A549 (cell line): ENCODE measurements at places on chromosomes 7 and 10. TPM values are rescaled to one million over a fixed set of nuclear protein-coding genes. Genes with fewer than 3 reads are reported as not detected.

DNA sequence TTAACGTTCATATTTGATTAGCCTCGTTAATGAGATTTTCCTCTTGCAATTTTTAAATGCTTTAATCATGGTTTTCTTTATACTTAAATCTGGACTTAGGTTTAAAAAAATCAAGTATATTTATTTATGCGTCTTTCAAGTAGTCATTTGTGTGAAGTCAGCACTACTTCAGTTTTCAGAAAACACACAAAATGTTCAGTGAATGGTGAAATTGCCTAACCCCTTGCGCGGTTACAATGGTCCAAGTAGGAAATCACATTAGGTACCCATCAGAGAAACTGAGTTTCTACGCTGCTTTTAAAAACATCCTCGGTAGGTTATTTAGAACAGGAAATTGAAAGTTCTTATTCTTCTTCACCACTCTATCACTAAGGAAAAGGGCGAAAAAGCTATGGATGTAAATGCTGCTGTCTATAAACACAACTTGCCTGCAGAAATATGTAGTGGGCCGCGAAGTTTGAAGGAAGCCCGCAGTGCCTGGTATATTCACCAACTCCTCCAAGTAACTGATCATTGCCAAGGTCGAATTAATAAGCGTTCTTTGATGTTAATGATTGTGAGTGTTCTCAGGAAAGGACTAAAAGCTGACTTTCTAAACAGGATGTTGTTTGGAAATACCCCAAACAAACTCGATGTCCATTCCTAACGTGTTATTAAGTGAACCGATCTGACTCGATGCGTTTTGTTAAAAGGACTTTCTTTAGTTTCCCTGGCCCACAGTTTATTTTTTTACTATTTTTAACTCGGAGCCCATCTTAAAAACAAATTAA is 1.0 kb downstream of the SYPL1 start:
- DNase-seq, result no peak

Gene TCAF2
- 0.06 to 0.11 TPM (median 0.08 TPM) in 3 replicates for polyA plus RNA-seq

Gene SFTPA1
- polyA plus RNA-seq, result not detected in 3 replicates

DNA sequence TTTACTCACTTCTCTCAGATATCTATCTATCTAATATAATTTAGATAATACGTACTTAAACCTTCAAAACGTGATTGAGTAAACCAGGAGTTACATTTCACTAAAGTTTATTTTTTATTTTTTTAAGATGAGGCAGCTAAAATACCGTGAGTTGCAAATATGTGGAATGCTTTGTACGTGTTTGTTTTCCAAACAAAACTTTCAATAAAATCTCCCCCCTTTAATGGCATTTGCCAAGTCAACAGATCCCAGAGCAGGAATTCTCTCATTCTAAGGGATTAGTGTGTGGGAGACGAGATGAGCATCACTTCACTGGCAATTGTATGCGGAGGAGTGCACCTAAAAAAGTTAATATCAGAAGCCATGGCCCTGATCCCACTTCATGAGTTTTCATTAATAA is 53.7 kb upstream of the MAGI2 start:
- DNase-seq, result no peak
